Stimulated activated CD8-positive, alpha-beta memory T cell treated with anti-CD3 and anti-CD28 coated beads, Interleukin-15, amount 100 ng/mL, for 1 hour (primary cell): ENCODE measurements at places on chromosomes 3 and 15.

- DNase-seq: no peak
Observed at GRCh38 chr3:79886204-79886603, 118.4 kb upstream of the ROBO1 start.

GRCh38 chr3:153573481-153573880 lies 411.5 kb downstream of the RAP2B start:
- no peak for DNase-seq

DNA sequence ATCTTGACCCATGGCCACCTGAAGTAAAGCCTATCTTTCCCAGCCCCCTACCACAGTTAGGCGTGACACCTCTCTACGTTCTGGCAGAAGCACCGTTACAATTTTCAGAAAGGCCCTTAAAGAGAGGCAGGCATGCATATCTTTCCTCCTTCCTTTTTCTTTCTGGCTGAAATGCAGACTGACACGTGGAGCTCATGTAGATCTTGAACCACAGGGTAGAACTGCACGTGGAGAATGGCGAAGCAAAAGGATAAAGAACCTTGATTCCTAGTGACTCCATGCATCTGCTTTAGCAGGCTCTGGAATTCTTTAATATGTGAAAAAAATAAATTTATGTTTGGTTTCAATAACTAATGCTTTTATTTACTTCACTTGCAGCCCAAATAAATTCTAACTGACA lies 166.6 kb downstream of the CPNE4 start:
- no peak for DNase-seq

- DNase-seq: no peak
Observed at GRCh38 chr3:153442386-153442785, 280.4 kb downstream of the RAP2B start.

DNA sequence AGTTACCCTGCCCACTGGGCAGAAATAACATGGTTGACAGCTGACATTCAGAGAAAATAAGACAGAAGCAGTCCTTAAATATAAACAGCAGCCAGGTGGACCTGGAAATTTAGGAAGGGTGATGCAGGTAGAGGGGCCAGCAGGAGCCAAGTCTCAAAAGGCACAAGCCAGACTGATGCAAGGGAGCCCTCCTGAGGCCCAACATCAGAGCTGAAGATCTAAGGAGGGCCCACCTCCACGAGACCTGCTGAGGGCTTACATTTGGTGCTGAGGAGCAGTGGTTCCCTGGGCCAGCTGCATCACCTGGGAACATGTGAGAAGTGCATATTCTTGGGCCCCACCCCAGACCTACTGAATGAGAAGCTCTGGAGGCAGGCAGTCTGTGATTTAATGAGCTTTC lies 105.5 kb upstream of the TRIM42 start:
- DNase-seq: no peak

GRCh38 chr3:45816544-45816943 lies 20.2 kb upstream of the SLC6A20 start:
- DNase-seq: no peak

- DNase-seq: no peak
Observed at GRCh38 chr15:93307513-93307912, 218.5 kb upstream of the RGMA start.

DNA sequence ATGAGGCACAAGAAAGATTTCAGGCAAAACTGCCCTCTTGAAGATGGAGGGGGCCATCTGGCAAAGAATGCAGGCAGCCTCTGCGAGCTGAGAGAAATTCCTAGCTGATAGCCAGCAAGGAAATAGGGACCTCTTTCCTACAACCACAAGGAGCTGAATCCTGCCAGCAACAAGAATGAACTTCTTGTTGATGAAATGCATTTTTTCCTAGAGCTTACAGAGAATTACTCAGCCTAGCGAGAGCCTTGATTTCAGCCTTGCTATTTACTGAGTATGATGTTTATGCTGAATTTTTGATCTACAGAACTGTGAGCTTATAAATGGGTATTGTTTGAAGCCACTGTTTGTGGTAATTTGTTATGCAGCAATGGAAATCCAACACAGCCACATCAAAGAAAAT lies 148.5 kb upstream of the NAALADL2 start:
- no peak for DNase-seq

GRCh38 chr3:37453393-37454389 lies 279.3 kb upstream of the LRRFIP2 start:
- DNase-seq: no peak

DNA sequence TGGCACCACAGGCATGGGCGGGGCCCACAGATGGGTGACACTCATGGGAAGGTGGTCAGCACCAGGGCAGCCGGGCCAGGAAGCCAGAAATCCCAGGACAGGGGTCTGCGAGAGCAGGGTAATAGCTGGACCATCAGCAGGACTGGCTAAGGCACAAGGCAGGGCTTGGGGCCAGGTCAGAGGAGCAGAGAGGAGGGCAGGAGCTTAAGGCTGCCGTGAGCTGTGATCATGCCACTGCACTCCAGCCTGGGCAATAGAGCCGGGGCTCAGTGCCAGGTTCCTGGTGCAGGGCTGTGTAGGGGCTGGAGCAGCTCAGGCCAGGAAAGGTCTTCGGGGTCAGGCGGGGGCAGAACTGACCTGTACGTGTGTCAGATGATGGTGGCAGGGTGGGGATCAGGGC lies 64.2 kb upstream of the LINGO1 start:
- no peak for DNase-seq

DNA sequence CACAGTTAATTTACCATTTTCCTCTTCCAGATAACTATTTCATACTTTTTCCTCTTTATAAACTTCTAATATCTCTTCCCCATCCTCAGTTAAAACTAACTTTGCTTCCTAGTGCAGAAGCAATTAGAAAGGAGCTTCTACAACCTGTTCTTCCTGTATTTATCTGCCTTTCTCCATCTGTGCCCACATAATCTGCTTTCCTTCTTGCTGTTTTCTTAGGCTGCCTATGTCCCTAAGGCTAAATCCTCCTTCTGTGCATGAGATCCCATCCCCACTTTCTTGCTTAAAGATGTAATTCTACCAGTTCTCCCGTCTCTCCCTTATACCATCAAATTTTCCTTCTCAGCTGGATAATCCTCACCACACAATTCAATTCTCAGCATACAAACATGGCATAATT lies 28.3 kb upstream of the HGD start:
- DNase-seq: no peak

GRCh38 chr3:131326307-131326706 lies 55.3 kb upstream of the NUDT16 start:
- no peak for DNase-seq

DNA sequence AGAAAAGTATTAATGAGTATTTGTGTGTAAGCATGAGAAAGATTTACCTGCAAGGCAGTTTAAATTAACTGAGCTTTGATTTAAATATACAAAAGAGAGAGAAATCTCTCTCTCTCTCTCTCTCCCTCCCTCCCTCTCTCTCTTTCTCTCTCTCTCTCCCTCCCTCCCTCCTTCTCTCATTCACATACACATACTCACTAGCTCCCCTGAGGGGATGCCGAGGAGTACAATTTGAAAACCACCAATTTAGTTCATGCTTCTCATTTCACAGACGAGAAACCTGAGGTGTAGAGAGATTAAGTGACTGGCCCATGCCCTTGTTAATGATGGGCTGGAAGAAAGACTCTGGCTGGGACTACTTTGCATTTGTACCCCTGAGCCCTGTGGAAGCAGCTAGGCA lies 59.4 kb downstream of the MECOM start:
- no peak for DNase-seq

DNA sequence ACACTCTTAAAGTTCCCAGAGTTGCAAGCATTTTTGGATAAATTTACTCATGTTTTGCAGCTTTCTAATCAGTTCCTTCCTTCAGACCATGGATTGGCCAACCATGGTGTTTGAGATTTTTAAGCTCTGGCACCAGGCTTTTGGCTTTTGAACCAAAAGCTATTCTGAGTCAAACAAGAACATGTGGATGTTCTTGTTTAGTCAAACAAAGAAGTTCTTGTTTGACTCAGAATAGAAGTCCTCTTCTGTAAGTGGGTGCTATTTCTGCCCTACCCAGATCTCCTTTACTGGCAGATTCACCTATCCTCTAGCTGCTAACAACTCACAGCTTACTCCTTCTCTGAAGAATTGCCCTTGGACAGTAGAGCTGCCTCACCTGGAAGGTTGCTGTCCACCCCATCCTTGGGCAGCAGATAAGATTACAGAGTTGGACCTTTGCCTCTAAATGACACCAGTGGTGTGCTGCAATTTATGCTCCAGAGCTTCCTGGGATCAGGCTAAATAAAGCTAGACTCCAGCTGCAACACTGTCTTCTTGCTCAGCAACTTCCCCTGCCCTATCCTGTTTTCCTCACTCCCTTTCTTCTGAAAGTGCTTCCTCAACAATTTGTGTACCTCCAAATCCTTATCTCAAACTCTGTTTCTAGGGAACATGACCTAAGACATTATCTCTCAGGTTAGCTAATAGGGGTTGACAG lies 65.6 kb downstream of the COL6A6 start:
- DNase-seq: no peak

DNA sequence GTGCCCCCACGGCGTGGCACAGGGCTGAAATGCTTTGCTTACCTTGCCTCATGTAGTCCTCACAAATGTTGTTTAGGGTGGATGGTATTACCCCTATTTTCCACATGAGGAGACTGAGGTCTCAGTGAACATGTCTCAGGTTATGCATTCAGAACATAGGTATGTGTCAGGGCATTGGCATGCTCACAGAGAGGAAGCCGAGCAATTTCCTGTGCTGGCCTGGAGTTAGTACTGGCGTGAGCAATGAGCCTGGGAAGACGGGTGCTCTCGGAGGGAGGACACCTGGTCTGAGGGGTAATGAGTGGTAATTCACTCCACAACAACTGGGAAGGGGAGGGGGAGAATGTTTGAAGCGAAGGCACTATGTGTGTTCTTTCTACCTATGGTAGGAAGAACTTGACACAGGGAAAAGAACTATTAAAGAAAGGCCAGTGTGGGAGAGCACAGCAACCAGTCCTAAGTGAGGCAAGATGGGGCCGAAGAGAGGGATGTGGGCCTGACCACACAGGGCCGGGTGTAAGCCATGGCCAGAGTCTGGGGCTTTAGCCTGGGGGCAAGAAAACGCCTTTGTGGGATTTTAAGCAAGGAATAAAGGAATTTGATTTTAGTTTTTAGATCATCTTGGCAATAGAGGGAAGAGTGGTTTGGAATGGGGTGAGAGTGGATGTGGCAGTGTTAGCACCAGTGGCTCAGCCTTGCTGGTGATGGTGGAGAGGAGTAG lies 4.9 kb upstream of the FAM131A start:
- DNase-seq: no peak
